Occipital lobe (tissue), 3 donors: ENCODE measurements at places on chromosomes 3 and 15.

DNA sequence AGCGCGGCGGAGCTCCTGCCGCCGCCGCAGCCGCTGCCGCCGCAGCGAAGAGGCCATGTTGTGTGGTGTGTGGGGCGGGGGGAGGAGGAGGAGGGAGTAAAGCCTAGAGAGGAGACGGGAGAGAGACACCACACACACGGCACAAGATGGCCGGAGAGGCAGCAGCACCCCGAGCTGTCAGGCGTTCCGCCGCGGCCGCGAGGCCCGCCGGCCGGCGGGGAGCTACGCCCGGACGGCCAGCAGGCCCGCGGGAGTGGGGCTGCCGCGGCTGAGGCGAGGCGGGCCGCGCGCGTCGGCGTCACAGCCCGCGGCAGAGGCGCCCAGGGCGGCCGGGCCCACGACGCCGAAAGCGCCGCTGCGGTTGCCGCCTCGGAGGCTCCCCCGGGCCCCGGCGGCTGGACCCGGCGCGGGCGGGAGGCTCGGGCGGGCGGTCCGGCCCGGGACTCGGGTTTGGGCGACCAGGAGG is 17.4 kb upstream of the CHD2 start:
- no peak for DNase-seq

DNA sequence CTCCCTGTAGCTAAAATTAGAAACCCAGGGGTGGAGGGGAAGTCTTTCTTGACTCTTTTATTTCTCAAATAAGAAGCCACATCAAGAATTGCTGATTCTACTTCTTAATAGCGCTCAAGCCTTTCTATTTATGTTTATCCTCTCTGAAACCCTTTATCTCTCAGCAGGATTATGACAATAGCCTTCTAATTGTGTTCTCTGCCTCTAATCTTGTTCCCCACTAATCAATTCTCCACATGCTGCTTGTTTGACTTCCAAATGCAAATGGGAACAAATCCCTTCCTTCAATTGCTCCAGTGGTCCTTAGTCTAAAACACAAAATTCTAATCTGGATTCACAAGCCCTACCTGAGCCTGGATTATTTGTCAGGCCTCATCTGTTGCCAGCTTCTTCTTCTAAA is 43.7 kb upstream of the CFAP20DC start:
- DNase-seq = no peak

- no peak for DNase-seq
These were observed 23.1 kb downstream of the LRRC31 start for GRCh38 chr3:169846458-169847193.

GRCh38 chr15:79257454-79257853 is 25.1 kb upstream of the ANKRD34C start:
- DNase-seq = no peak

- DNase-seq = peak; percentile 21
These were observed 5.9 kb downstream of the FLNB start for GRCh38 chr3:58013973-58014649.
